ENCODE measurements at places on chromosomes 11 and 22.

- no peak for DNase-seq
Measured at GRCh38 chr11:9573775-9574621, 528 bp downstream of the WEE1 start.

DNA sequence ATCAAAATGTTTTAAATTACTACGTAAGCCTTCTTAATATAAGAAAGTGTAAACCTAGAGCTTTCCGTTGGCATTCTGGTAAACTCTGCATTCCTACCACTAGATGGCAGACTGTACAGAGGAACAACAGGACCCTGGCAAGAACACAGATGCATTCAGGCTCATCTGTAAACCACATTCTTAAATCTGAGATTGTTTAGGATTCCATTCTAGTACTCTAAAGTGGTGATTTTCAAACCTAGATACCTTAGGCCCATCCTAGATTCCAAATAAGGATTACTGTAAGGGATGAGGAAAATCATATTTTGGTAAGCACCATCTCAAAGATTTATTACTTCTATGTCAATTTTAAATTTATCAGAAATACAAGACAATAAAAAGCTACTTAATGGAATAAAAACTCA lies 26.9 kb downstream of the PICALM start:
- peak; percentile 75 for DNase-seq

DNA sequence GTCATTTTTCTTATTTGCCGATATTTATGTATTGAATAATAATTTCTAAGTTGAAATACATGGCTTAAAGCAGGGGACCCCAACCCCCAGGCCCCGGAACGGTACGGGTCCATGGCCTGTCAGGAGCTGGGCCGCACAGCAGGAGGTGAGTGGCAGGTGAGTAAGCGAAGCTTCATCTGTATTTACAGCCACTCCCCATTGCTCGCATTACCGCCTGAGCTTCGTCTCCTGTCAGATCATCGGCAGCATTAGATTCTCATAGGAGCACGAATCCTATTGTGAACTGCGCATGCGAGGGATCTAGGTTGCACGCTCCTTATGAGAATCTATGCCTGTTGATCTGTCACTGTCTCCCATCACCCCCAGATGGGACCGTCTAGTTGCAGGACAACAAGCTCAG lies 4.5 kb downstream of the ZMAT5 start:
- no peak for DNase-seq

- DNase-seq, result no peak
Measured at GRCh38 chr11:113991718-113992458, 17.0 kb downstream of the HTR3A start.

- no peak for DNase-seq
Measured at GRCh38 chr11:64069401-64070313, 33.9 kb downstream of the FLRT1 start.

GRCh38 chr11:126062679-126063506 lies at the start of gene CDON:
Gene CDON, minus strand, starts transcription at chr11:126062866. Its CDS starts 39,390 bp downstream, at chr11:126023476.
- DNase-seq, result peak; percentile 87

DNA sequence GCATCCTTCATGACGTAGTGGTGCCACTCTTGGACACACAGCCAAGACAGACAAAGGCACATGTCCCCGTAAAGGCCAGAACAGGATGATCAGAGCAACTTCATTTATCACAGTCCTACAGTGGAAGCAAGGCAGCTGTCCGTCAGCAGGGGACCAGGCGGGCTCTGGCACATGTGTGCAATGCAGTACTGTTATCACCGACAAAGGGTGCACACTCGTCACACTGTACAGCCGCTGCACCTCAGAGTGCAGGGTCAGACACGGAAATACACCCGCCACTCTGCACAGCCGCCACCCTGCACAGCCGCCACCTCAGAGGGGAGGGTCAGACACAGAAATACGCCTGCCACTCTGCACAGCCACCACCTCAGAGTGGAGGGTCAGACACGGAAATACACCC lies 13.4 kb upstream of the IL17REL start:
- DNase-seq, result no peak

GRCh38 chr11:10066441-10066840 lies 227.6 kb downstream of the SBF2 start:
- no peak for DNase-seq

GRCh38 chr11:122248939-122249338 lies 132.9 kb upstream of the BLID start:
- no peak for DNase-seq

GRCh38 chr11:46808799-46809431 lies 37.2 kb downstream of the CKAP5 start:
- DNase-seq, result peak; percentile 33

- DNase-seq, result no peak
Measured at GRCh38 chr22:40199852-40200251, 22.1 kb downstream of the TNRC6B start.

GRCh38 chr11:88101881-88102597 lies 73.2 kb downstream of the RAB38 start:
- no peak for DNase-seq

DNA sequence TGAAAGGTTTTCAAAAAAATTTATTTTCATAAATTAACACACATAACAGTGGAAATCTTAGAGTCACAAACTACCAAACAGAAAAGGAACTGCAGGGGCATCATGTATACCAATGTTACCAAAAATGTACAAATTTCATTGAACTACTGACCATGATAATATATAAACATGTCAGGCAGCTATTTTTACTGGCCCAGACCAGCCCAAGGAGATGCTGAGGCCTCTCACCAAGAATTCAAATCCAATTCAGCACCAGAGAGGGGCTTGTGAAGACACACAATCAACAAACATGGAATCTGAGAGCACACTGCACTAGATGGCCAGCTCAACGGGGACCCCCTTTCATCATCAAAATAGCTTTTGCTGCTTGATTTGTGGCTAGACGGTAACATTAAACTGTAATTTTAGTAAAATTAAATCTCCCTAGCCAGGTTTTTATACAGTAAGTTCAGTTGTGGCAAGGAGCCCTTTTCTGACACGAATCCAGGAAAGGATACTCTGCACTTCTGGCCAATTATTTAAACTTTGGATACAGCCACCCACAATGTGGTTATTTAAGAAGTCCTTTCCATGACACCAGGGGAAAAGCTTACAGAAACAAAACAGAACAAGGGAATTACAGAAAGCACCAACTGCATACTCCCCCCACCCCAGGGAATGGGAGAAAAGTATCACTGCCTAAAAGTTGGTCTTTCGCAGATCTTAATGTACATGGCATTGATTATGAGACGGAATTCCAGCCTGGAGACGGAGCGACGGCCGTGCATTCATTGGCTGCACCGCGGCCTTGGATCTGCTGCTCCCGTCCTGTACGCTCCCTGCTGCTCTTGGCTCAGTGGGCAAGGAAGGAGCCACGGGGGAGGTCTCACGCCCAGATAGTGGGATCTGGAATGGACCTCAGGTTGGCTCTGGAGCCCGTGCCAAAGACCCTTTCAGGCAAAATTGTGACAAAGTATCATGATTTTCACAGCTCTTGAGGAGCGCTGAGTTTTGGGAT lies 19.6 kb upstream of the PISD start:
- DNase-seq, result no peak

DNA sequence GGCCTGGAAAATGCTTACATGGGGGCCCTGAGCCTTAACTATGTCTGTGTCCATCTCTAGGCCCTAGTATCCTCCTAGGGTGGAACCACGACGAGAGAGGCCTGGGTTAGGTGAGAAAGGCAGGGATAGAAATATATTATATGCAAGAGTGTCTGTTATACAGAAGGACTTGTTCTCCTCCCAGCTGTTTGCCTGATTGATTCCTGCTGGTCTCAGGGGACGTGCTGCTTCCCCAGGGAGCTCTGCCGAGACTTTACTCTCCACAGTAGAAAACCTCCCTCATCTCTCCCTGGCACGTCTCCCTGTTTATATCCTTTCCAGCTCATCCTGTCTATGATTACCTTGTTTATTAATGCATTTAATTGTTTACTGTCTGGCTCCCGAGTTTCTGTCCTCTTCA lies 132.6 kb downstream of the MIAT start:
- no peak for DNase-seq

DNA sequence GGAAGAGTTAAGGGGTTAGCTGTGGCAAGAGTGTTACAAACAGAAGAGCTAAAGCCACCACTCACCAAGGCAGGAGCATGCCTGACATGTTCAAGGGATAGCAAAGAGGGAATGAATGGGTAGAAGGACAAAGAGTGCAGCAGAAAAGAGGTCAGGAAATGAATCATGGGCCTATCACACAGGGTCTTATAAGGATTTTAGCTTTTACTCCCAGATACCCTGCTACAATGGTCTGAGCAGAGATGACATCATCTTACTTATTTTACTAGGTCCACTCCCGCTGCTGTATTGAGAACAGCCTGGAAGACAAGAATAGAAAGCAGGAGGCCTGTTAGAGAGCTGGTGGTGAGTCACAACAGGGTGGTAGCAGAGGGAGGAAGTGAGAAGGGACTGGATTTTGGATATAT lies 9.8 kb downstream of the TRAF6 start:
- DNase-seq, result no peak
